ENCODE measurements at places on chromosomes 4 and X.

DNA sequence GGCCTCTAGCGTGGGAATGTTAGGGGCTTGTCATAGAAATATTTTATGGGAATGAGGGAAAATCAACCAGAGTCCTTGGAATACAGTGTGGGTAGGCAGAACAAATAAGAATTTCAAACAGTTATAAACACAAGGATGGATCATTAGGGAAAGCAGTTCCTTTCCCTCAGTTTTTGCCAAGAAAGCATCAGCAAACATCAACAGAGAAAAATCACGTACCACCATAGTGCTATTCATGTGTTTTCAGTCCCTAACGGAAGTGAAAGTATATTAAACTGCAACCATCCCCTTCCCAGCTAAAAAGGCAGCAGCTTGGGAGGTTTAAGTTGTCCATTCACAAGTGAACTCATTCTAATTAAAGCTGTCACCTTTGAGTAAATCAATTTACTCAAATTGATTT is 334.4 kb upstream of the PCDH18 start:
- no peak for DNase-seq

DNA sequence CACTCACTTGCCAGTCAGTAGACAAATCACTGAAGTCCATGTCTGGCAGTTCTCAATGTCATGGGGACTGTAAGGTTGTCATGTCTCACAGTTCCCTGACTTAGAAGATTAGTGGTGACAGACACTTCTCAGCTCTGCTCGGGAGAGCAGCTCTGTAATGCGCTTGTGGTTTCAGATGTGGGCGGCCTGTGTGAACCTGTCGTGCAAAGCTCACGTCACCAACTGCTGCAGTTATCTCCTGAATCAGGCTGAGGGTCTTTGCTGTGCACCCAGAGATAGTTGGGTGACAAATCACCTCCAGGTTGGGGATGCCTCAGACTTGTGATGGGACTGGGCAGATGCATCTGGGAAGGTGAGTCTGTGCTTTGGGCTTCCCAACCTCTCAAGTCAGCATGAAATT is at the start of gene IL9R:
IL9R (plus strand) TSS at position 261 of the 400 bp plus-strand sequence; CDS start at position 325, 64 bp downstream.
- DNase-seq, result no peak

- DNase-seq, result no peak
Measured at GRCh38 chr4:100982345-100982744, 365.0 kb downstream of the PPP3CA start.

DNA sequence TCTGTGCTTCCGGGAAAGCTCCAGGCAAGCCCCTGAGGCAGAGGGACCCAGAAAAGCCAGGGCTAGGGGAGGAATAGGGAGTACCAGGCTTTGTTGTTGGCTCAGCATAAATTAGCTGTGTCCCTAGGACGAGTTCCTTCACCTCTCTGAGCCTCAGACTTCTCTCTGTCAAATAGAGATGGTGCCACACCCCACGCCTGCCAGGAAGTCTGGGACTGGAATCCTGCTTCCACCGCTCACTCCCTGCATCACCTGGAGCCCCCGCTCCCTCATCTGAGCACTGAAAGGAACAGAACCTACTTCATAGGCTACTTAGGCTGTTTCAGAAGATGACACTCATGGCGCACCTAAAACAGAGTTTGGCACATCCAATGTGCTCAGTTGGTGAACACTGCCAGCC is 8.1 kb upstream of the JAKMIP1 start:
- no peak for DNase-seq
